ENCODE measurements at places on chromosomes 5 and 9.

DNA sequence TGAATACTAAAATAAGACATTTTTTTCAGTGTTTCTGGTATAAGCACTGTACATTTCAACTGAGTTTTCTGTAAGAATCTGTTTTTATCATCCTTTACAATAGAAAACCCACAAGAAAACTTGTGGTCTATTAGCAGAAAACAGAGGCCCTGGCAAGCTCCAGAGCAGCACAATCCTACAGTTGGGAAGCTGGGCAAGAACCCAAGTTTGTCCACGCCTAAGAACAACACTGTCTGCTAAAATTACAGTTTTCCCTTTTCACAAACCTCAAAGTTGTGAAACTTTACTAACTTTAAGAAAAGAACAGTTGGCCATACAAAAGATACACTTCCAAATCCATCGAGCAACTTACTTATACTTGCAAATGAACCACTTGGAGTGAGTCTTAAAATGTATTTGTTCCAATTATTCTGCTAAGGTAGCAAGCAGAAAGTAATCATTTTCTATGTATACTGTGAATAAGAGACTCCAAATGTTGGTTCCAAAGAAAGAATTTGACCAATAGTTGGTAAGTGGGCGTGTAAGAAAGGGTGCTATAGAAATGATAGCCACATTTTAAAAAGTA lies 982.0 kb upstream of the ARRDC3 start:
- DNase-seq, result no peak

GRCh38 chr5:109574985-109575384 lies 114.7 kb upstream of the MAN2A1 start:
- DNase-seq, result no peak

DNA sequence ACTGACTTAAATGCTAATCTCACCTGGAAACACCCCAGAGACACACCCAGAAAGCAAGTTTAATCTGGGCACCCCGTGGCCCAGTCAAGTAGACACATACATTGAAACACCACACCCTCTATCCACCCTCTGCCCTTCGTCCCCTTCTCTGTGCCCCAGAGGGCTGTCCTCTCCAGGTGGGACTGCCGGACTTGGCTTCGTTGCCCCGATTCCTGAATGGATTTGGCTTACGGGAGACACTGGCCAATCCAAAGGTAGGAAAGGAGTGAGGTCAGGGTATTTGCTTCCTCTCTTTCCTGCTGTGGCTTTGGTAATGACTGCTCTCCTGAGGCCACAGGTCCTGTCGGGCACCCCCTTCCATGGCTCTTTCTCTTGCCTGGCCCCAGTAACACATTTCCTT lies 25.2 kb upstream of the COL27A1 start:
- DNase-seq, result no peak

DNA sequence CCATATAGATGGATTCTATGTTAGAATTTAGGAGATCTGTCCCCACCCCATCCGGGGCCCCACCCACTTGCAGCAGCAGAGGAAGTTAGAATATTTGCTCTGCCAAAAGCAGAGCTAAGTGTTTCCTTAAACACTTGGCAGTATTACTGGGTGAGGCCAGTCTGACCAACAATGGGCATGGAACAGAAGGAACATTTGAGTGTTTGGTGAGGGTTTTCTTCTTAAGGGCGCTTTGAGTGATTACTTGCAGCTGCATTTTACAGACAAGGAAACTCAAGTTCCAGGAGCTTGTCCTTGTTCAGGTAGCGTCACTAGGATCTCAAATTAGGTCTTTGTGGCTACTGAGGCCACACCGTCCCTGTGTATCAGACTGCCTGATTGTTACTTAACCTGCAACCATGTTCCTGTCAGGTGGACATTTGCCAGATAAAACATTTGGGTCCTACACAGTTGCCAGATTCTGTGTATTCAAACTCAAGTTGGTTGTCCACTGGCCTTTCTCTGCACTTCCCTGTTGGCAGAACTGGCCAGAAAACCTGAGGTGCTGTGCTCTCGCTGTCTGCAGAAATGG lies 59.3 kb downstream of the SLC46A2 start:
- DNase-seq, result no peak

DNA sequence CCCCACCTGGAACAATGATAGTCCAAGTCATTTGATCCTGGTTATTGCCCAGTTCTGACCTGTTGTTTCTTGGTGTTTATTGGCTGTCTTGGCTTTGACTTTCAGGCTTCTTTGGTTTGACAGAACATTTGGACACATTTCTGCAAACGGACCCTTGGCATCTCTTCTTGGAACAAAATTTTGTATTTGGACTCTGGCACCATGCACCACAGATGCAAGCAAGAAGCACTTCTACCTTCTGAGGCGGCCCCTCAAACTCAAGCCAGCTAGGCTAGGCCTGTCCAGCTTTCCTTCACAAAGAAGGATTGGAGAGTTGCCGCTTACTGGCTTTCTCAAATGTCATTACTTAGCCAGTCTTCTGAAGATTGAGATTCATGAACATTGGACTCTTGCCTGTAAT lies 23.1 kb upstream of the FGF10 start:
- no peak for DNase-seq

GRCh38 chr9:77872863-77873262 lies 158.7 kb downstream of the GNAQ start:
- DNase-seq, result no peak

DNA sequence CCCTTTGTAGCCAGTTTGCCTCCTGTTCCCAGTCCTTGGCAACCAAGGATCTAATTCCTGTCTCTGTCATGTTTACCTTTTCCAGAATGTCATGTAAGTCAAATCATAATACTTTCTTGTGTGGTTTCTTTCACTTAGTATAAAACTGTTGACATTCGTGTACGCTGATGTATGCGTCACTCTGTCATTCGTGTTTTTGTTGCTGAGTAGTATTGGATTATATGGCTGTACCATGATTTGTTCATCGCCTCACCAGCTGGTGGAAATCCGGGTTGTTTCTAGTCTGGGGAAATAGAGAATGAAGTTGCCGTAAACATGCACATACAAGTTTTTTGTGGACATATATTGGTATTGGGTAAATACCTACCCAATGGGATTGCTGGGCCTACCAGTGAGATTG lies 97.4 kb downstream of the ANGPTL2 start:
- DNase-seq, result no peak

- no peak for DNase-seq
These were observed 2.2 kb upstream of the PRRT1B start for GRCh38 chr9:131543141-131543540.

GRCh38 chr9:83625178-83625577 lies 2.2 kb downstream of the IDNK start:
- no peak for DNase-seq

- DNase-seq, result no peak
These were observed 68.4 kb upstream of the NR3C1 start for GRCh38 chr5:143471666-143472464.

- DNase-seq, result no peak
These were observed 184.0 kb downstream of the HSPA4 start for GRCh38 chr5:133235696-133236426.

GRCh38 chr5:117776977-117777376 lies 1202.4 kb upstream of the SEMA6A start:
- no peak for DNase-seq

DNA sequence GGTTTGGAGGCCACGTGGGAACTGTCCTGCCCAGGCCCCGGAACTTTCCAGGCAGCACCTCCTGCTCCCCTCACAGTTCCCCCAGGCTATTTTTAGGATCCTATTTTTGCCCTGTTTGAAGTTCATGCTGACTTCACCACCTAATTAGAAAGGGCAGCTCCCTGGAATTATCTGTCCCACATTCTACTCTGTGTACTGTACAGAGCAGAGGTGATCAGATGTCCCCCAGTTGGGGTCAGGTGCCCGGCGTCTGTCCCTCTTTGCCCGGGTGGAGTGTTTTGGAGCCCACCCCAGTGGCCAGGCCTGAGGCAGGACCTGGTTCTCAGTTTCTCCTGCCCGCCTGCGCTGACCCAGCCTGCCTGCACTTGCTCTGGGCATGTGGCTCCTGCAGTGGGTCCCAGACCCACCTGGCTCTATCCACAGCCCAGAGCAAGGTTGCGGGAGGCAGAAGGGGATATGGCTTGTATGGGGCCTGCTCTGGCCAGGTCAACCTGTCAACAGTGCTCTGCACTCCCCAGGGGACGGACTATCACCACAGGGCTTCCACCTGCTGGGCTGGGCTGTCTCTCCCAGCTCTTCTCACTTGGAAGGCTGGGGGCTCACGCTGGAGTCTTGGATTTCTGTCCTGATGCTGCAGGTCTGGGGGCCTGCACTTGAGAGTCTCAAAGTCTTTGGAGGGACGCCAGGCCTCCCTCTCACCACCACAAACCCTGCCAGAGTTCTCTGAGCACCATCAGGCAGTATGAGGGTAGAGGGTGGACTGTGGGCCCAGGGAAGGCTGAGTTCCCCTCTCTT lies 268.3 kb downstream of the GADD45G start:
- DNase-seq, result no peak

All from iPS-NIHi11 (cell line).